Ovary (tissue), 10 donors: ENCODE measurements at places on chromosomes 1 and 21. TPM values are rescaled to one million over a fixed set of nuclear protein-coding genes. Genes with fewer than 3 reads are reported as not detected.

The ECM1 gene
- 3.8 TPM for total RNA-seq

The SLC25A34 gene
- total RNA-seq, result 2.5 TPM

The SIK1 gene
- total RNA-seq, result 63.0 TPM

The PPFIA4 gene
- 1.4 TPM for total RNA-seq

The TMEM82 gene
- total RNA-seq, result not detected

The S100A11 gene
- 154 TPM for total RNA-seq

The CD52 gene
- total RNA-seq, result 6.2 TPM

The KIAA0040 gene
- 11.2 TPM for total RNA-seq

The MMP23B gene
- 128 TPM for total RNA-seq

The MEGF6 gene
- total RNA-seq, result 14.6 TPM

The TRIM58 gene
- total RNA-seq, result 0.41 TPM

GRCh38 chr21:14863745-14864210 lies 201.0 kb downstream of the NRIP1 start:
- no peak overlapping the region for H3K27ac ChIP-seq
- H3K4me1 ChIP-seq, result peaks cover 4% of the 10 kb centered on the region
- no peaks in the 10 kb centered on the region for H3K27me3 ChIP-seq
- no peak overlapping the region for H3K4me3 ChIP-seq
- no peak for DNase-seq

GRCh38 chr21:45866551-45866950 lies 115.0 kb upstream of the COL6A1 start:
- H3K36me3 ChIP-seq, result no peaks in the 10 kb centered on the region
- H3K4me1 ChIP-seq, result no peaks in the 10 kb centered on the region
- no peak overlapping the region for H3K27ac ChIP-seq
- no peaks in the 10 kb centered on the region for H3K27me3 ChIP-seq
- H3K4me3 ChIP-seq, result no peak overlapping the region

DNA sequence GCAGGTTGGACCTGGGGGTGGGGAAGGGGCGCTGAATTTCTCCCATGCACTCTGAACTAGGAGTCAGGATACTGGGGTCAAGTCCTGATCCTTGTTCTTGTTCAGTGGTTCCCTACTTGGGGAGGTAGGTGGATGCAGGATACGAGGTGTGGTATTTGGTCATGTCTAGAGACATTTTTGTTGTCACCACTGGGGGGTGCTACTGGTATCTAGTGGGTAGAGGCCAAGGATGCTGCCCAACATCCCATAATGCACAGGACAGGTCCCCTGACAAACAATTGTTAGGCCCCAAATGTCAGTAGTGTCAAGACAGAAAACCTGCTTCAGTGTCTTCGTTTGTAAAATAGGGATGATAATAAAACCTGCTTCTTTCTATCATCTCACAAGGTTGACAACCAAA lies 259.0 kb upstream of the FOXD3 start:
- H3K27ac ChIP-seq, result no peak overlapping the region
- no peak for DNase-seq
- H3K4me1 ChIP-seq, result no peaks in the 10 kb centered on the region
- H3K36me3 ChIP-seq, result no peaks in the 10 kb centered on the region

GRCh38 chr1:98387701-98388100 lies 273.8 kb upstream of the SNX7 start:
- H3K4me3 ChIP-seq, result no peak overlapping the region
- no peaks in the 10 kb centered on the region for H3K27me3 ChIP-seq
- no peaks in the 10 kb centered on the region for H3K36me3 ChIP-seq
- no peaks in the 10 kb centered on the region for H3K4me1 ChIP-seq
- H3K27ac ChIP-seq, result no peak overlapping the region
- no peak for DNase-seq

GRCh38 chr1:26717017-26717491 lies 21.2 kb downstream of the ARID1A start:
- H3K4me1 ChIP-seq, result peaks cover 21% of the 10 kb centered on the region
- DNase-seq, result no peak
- H3K36me3 ChIP-seq, result no peaks in the 10 kb centered on the region
- no peaks in the 10 kb centered on the region for H3K27me3 ChIP-seq
- H3K4me3 ChIP-seq, result no peak overlapping the region

- no peak for DNase-seq
- H3K36me3 ChIP-seq, result no peaks in the 10 kb centered on the region
- H3K27ac ChIP-seq, result no peak overlapping the region
- H3K4me3 ChIP-seq, result no peak overlapping the region
These were observed 49.3 kb downstream of the TGFB2 start for GRCh38 chr1:218394416-218394815.

- no peak for DNase-seq
- H3K36me3 ChIP-seq, result no peaks in the 10 kb centered on the region
- no peaks in the 10 kb centered on the region for H3K27me3 ChIP-seq
- H3K27ac ChIP-seq, result no peak overlapping the region
These were observed 8.1 kb upstream of the XPR1 start for GRCh38 chr1:180623579-180624347.

GRCh38 chr1:159914252-159915018 lies 10.9 kb downstream of the TAGLN2 start:
- no peak for DNase-seq
- H3K4me1 ChIP-seq, result peaks cover 4% of the 10 kb centered on the region
- H3K27me3 ChIP-seq, result no peaks in the 10 kb centered on the region
- H3K4me3 ChIP-seq, result no peak overlapping the region
- no peaks in the 10 kb centered on the region for H3K36me3 ChIP-seq

DNA sequence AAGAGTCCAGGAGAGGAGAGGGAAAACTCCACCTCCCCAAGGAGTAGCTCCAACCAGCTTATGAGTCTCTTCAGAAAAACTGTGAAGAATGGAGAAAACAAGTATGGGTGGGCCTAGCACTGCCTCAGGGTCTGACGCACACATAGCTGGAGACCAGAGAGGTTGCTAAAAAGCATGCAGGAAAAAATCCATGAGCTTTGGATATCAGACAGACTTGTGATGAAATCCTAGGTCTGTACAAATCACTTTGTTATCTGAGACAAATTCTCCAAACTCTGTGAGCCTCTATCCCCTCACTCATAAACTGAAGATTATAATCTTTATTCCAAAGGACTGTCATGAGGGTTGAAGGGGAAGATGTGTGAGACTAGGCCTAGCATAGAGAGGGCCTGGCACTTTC lies 141.5 kb upstream of the FGGY start:
- DNase-seq, result no peak
- H3K4me1 ChIP-seq, result peaks cover 4% of the 10 kb centered on the region
- no peak overlapping the region for H3K4me3 ChIP-seq
- no peaks in the 10 kb centered on the region for H3K27me3 ChIP-seq

- no peaks in the 10 kb centered on the region for H3K4me1 ChIP-seq
- DNase-seq, result no peak
- H3K27me3 ChIP-seq, result no peaks in the 10 kb centered on the region
- no peak overlapping the region for H3K27ac ChIP-seq
- no peak overlapping the region for H3K4me3 ChIP-seq
These were observed 72.7 kb downstream of the FBXO2 start for GRCh38 chr1:11581445-11581991.

DNA sequence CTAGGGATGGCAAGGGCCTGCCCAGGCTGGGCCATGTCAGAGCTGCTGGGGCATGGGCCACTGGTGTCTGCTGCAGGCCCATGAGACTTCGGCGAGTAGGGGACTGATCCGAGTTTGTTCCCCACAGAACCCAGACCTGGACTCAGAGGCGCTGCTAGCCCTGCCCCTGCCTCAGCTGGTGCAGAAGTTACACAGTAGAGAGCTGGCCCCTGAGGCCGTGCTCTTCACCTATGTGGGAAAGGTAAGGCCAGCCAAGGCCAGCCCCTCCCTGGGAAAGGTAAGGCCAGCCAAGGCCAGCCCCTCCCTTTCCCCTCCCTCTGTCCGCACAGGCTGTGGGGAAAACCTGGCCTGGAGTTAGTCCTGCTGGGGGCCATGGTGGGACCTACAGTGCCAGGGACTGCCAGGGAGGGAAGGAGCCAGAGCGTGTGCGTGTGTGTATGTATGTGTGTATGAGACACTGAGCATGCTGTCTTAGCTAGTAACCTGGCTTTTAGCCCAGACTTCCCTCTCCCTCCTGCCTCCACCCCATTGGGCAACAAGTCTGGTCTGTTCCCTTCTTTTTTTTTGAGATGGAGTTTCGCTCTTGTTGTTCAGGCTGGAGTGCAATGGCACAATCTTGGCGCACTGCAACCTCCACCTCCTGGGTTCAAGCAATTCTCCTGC lies 8.0 kb downstream of the FAAH start:
- no peaks in the 10 kb centered on the region for H3K36me3 ChIP-seq
- no peak overlapping the region for H3K4me3 ChIP-seq
- DNase-seq, result peak; percentile 68
- H3K4me1 ChIP-seq, result peaks cover 3% of the 10 kb centered on the region

DNA sequence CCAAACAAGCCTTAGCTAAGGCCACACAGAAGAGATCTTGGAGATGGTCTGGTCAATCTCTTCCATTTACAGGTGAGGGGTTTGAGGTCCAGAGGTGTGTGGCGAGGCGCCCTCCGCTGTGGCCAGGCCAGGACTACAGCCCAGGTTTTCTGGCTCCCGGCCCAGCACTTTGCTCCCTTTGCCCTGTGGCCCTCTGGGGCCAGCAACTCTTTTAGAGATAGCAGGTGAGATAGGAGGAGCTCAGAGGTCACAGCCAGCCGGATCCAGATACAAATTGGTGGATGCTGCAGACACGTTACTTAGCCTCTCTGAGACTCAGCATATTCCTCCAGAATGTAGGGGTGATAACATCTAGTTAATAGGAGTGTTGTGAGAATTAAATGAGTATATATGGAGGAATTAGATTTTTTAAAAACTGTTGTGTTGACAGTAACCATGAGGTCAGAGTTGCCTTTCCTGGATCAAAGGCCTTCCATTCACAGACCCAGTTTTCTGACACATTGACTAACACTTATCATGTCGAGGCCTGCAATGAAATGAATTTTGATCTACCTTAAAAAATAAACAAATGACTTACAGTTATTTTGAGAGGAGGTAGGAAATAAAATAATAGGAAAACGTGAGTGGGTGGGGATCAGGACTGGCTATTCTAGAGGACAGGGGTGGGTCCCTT lies 16.6 kb downstream of the TEX35 start:
- H3K27me3 ChIP-seq, result no peaks in the 10 kb centered on the region
- no peak overlapping the region for H3K4me3 ChIP-seq
- H3K27ac ChIP-seq, result no peak overlapping the region
- DNase-seq, result no peak
- H3K36me3 ChIP-seq, result no peaks in the 10 kb centered on the region

DNA sequence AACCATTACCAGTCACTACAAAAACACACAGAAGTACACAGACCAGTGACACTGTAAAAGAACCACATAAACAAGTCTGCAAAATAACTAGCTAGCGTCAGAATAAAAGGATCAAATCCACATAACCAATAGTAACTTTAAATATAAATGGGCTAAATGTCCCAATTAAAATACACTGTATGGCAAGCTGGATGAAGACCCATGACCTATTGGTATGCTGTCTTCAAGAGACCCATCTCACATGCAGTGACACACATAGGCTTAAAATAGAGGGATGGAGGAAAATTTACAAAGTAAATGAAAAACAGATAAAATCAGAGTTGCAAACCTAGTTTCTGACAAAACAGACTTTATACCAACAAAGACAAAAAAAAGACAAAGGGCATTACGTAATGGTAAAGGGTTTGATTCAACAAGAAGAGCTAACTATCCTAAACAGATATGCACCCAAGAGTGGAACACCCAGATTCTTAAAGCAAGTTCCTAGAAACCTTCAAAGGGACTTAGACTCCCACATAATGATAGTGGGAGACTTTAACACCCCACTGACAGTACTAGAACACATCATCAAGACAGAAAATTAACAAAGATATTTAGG lies 196.9 kb downstream of the TBX15 start:
- no peaks in the 10 kb centered on the region for H3K4me1 ChIP-seq
- no peak overlapping the region for H3K4me3 ChIP-seq
- H3K27ac ChIP-seq, result no peak overlapping the region
- H3K36me3 ChIP-seq, result no peaks in the 10 kb centered on the region

- H3K36me3 ChIP-seq, result no peaks in the 10 kb centered on the region
- peaks cover 2% of the 10 kb centered on the region for H3K4me1 ChIP-seq
- H3K27me3 ChIP-seq, result no peaks in the 10 kb centered on the region
- no peak overlapping the region for H3K27ac ChIP-seq
These were observed 4.3 kb downstream of the SLC30A1 start for GRCh38 chr1:211574705-211575104.

GRCh38 chr21:38756746-38757145 lies 49.0 kb upstream of the ETS2 start:
- H3K4me1 ChIP-seq, result peaks cover 11% of the 10 kb centered on the region
- no peak overlapping the region for H3K27ac ChIP-seq
- no peak for DNase-seq

DNA sequence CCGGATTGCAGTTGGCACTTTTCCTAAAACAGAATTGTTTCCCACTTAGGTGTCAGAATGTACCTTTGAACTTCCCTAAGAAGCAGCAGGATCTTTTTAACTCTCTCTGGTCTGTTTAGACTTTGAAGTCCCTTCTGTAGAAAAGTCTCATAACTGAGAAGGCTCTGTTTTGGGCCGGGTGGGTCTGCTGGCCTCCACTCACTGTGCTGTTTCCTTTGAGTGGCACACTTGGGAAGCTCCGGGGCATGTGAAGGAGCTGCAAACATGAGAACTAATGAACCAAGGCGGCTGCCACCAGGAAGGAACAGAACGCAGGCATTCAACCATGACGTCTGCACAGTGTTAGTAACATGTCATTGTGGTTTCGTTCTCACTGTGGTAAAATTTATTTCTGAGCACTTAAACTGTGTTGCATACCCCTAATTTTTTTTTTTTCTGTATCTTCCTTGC lies 19.5 kb upstream of the NCMAP start:
- H3K27me3 ChIP-seq, result no peaks in the 10 kb centered on the region
- H3K4me1 ChIP-seq, result no peaks in the 10 kb centered on the region
- no peak overlapping the region for H3K27ac ChIP-seq
- no peaks in the 10 kb centered on the region for H3K36me3 ChIP-seq
- no peak overlapping the region for H3K4me3 ChIP-seq

DNA sequence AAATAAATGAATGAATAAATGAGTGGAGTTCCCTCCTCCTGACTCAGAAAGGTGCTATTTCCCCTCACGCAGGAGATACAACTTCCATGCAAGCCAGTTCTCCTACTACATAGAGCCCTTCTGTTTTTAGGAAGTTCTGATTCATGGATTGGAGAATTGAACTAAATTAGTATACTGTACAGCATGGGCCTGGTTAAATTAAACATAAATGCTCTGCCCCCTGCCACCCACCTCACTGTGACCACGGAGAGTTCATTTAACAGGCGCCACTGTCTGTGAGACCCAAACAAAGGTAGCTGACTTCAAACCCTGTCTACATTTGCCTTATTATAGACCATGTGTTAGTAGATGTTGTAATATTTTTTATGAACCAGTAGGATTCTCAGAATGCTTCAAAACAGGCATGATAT lies 9.1 kb upstream of the IRF2BP2 start:
- no peak overlapping the region for H3K4me3 ChIP-seq
- no peaks in the 10 kb centered on the region for H3K27me3 ChIP-seq
- no peak for DNase-seq
- H3K27ac ChIP-seq, result no peak overlapping the region

- H3K4me1 ChIP-seq, result no peaks in the 10 kb centered on the region
- H3K27me3 ChIP-seq, result no peaks in the 10 kb centered on the region
These were observed 8.7 kb upstream of the DUSP12 start for GRCh38 chr1:161740921-161741320.

GRCh38 chr1:2103901-2104590 lies 53.8 kb downstream of the PRKCZ start:
- no peak overlapping the region for H3K4me3 ChIP-seq
- no peaks in the 10 kb centered on the region for H3K27me3 ChIP-seq
- no peaks in the 10 kb centered on the region for H3K36me3 ChIP-seq
- DNase-seq, result no peak
